ENCODE measurements at places on chromosomes 1 and 21.

DNA sequence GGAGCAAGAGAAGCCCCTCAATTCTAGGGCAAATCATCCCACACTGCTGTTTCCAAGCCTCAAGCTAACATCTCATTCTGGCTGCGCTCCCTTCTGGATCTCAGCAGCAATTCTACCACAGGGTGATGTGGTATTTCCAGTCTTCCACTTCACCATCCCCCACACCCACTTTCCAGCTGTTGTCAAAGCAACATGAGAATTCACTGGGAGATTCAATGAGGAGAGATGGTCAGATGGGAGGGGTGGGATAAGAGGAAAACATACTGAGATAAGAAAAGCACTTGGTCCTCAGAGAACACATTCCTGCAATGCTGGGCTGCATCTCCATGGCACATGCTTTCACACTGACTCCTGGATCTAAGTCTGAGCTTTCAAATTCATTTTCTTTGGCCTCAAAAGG, 47.3 kb upstream of the LRRC52 start:
- H3K27me3 ChIP-seq, result no peaks in the 10 kb centered on the region
- H3K4me3 ChIP-seq, result no peak overlapping the region
- DNase-seq, result no peak
- no peaks in the 10 kb centered on the region for H3K36me3 ChIP-seq

GRCh38 chr1:18342744-18343143, 138.0 kb upstream of the KLHDC7A start:
- H3K27me3 ChIP-seq, result no peaks in the 10 kb centered on the region
- no peaks in the 10 kb centered on the region for H3K4me1 ChIP-seq
- no peak overlapping the region for H3K27ac ChIP-seq
- DNase-seq, result no peak
- no peak overlapping the region for H3K4me3 ChIP-seq

- H3K27me3 ChIP-seq, result no peaks in the 10 kb centered on the region
- peaks cover 5% of the 10 kb centered on the region for H3K36me3 ChIP-seq
- no peak overlapping the region for H3K27ac ChIP-seq
- peak; percentile 67 for DNase-seq
- peaks cover 30% of the 10 kb centered on the region for H3K4me1 ChIP-seq
- no peak overlapping the region for H3K4me3 ChIP-seq
Measured at GRCh38 chr1:165910764-165911421, 83.5 kb downstream of the UCK2 start.

- H3K27ac ChIP-seq, result peak overlapping the region; percentile 48
- H3K4me3 ChIP-seq, result no peak overlapping the region
- H3K4me1 ChIP-seq, result peaks cover 78% of the 10 kb centered on the region
Measured at GRCh38 chr1:235077163-235077540, 51.5 kb downstream of the TOMM20 start.

GRCh38 chr1:243723050-243723449, 127.0 kb downstream of the AKT3 start:
- H3K4me3 ChIP-seq, result no peak overlapping the region
- H3K36me3 ChIP-seq, result no peaks in the 10 kb centered on the region
- H3K4me1 ChIP-seq, result peaks cover 45% of the 10 kb centered on the region
- no peaks in the 10 kb centered on the region for H3K27me3 ChIP-seq
- no peak for DNase-seq

GRCh38 chr1:99851850-99852454, 1.8 kb downstream of the AGL start:
- no peak overlapping the region for H3K4me3 ChIP-seq
- H3K4me1 ChIP-seq, result no peaks in the 10 kb centered on the region
- no peak overlapping the region for H3K27ac ChIP-seq
- no peak for DNase-seq

GRCh38 chr1:40122855-40123254, 25.8 kb upstream of the PPT1 start:
- no peak overlapping the region for H3K27ac ChIP-seq
- DNase-seq, result no peak
- peaks cover 1% of the 10 kb centered on the region for H3K27me3 ChIP-seq
- H3K36me3 ChIP-seq, result no peaks in the 10 kb centered on the region

DNA sequence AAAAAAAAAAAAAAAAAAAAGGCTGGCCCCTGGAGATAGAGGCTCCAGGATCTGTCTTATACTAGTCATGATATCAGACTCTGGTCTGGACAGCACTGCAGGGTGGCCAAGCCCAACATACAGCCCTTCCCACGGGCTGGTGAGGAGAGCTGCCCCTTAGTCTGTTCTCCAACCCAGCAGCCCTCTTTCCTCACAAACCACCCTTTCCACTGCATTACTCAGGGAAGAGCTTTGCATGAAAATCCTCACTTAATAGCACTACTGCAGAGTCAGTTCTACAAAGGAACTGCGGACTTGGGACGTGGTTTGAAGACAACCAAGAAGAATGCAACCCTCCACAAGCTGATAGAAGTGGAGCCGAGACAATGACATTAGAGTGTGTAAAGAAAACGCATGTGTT, 5.7 kb downstream of the BCAR3 start:
- peaks cover 66% of the 10 kb centered on the region for H3K4me1 ChIP-seq
- no peaks in the 10 kb centered on the region for H3K36me3 ChIP-seq
- DNase-seq, result no peak
- H3K27ac ChIP-seq, result peak overlapping the region; percentile 58

- H3K27ac ChIP-seq, result no peak overlapping the region
- no peak for DNase-seq
- H3K36me3 ChIP-seq, result no peaks in the 10 kb centered on the region
- H3K27me3 ChIP-seq, result no peaks in the 10 kb centered on the region
- no peaks in the 10 kb centered on the region for H3K4me1 ChIP-seq
Measured at GRCh38 chr21:19684328-19684727, 1280.7 kb upstream of the TMPRSS15 start.

- no peaks in the 10 kb centered on the region for H3K4me1 ChIP-seq
- no peak overlapping the region for H3K4me3 ChIP-seq
- H3K27ac ChIP-seq, result no peak overlapping the region
- peaks cover 67% of the 10 kb centered on the region for H3K36me3 ChIP-seq
Measured at GRCh38 chr1:23751050-23751814, 8.0 kb downstream of the ELOA start.

DNA sequence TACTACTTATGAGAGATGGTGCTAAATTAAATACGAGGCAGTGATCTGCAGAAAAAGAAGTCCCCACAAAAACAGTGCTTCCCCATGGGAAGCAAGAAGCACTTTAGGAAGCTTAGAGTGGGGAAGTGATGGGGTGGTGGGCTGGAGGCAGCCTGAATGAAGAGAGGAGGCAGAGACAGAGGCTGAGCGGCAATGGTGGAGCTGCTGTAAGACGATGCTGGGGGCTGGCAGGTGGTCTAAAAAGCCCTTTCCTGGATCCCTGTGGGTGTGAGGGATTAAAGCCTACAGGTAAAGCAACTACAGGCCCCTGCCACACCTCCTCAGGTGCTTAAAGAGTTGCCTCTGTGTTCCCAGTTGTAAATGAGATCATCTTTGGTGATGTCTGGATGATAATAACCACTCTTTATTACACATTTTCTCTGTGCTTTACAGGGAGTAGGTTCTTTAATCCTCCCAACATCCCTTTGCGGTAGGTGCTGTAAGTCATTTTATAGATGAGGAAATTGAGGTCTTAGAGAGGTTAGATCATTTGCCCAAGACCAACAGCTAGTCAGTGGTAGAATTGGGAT, 39.2 kb downstream of the CNN3 start:
- H3K36me3 ChIP-seq, result no peaks in the 10 kb centered on the region
- H3K27ac ChIP-seq, result no peak overlapping the region
- H3K27me3 ChIP-seq, result no peaks in the 10 kb centered on the region
- DNase-seq, result no peak
- H3K4me3 ChIP-seq, result no peak overlapping the region

GRCh38 chr1:2637442-2638145, 4.8 kb upstream of the MMEL1 start:
- peaks cover 30% of the 10 kb centered on the region for H3K4me1 ChIP-seq
- no peak for DNase-seq
- H3K27ac ChIP-seq, result no peak overlapping the region
- peaks cover 2% of the 10 kb centered on the region for H3K27me3 ChIP-seq

DNA sequence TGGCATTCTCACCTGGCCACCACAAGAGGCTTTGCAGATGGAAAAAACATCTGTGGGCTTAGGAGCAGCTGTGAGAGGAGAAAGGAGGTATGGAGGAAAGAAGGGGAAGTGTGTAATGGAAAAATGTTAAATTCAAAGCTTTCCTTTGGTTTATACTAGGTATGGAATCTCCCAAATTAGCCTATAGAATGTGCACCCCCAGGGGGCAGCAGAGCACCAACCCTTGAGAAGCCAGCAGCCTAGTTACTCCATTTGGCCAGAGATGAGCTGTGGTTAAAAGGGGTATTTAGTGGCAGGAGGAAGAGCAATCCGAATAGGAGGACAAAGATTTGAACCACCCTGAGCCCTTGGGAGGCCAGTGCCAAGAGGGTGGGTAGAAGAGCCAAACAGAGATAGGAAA, 97.5 kb upstream of the CTTNBP2NL start:
- H3K36me3 ChIP-seq, result no peaks in the 10 kb centered on the region
- no peaks in the 10 kb centered on the region for H3K27me3 ChIP-seq
- H3K4me3 ChIP-seq, result no peak overlapping the region

DNA sequence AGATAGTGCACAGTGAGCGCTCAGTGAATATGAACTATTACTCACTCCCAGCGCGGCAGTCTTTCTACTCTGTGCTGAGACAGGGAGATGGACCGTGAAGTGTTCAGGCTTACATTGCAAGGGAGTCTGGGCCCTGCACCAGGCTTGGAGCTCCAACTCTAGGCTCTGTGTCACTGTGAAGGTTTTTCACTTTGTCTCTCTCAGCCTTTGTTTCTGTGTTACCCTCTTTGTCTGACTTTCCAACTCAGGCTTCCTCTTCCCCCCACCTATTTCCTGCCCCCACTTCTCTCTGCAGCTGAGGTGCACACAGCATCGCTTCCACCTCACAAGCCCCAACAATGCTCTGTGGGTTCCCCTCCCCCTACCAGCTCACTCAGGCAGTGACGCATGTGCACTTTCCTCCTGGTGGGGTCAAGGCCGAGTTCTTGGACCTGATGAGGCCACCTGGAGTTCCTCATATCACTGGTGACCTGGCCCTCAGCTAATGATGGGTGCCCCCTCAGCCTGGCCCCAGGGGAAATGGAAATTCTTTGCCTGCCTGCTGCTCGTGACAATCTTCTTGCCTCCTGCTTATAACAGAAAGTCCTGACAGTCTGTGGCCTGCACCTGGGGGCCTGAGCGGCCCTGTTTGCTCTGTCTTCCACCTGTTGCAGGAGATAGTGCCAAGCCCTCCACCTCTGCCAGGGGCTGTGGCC, 1.1 kb upstream of the LCK start:
- no peaks in the 10 kb centered on the region for H3K27me3 ChIP-seq
- DNase-seq, result peak; percentile 31
- H3K4me3 ChIP-seq, result no peak overlapping the region
- no peaks in the 10 kb centered on the region for H3K36me3 ChIP-seq

DNA sequence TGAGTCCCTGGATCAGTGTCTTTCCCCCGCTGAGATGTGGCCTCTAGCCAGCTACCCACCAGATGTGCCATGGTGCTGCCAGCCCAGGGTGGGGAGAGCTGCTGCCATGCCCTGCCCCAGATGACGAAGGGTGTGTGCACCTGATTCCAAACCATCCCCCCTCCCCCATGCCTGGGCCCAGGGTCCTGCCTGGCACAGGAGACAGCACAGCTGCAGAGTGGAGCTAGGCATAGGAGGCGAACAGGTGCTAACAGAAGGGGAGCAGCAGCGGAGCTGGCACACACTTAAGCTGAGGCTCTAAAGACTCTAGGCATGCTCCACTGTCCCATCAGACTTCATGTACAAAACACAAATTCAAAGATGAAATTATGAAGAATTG, 9.0 kb upstream of the LDLRAP1 start:
- DNase-seq, result no peak
- H3K4me1 ChIP-seq, result no peaks in the 10 kb centered on the region
- no peaks in the 10 kb centered on the region for H3K27me3 ChIP-seq
- no peak overlapping the region for H3K4me3 ChIP-seq
- H3K27ac ChIP-seq, result no peak overlapping the region

DNA sequence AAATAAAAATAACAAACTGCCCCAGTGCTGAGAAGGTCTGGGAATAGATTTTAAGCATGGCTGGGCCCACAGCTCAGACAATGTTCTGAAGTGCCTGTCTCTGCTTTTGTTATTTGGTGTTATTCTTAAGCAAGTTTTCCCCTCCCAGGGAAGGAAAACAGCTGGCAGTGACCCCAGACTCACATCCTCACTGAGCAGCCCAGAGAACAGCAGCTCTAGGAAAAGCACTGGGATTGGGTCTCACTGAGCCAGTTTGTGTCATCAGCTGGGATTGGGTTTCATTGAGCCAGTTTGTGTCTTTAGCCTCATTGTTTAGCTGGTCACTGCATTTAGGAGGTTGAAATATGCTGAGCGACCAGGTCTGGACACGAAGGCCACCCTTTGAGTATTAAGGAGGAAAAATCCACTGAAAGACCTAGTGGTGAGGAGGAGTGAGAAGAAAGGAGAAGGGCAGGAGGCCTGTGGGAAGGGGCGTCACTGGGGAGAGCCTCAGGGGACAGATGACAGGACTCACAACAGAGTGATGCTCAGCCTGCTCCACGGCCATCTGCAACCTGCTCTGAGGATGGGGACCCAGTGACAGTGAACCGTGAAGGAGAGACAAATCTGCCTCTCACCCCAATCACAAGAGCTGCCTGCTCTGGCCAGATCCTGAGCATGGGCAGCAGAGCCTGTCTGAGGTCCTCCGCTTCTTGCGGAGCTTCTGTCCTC, 103.8 kb downstream of the TOMM20 start:
- no peaks in the 10 kb centered on the region for H3K36me3 ChIP-seq
- peaks cover 5% of the 10 kb centered on the region for H3K4me1 ChIP-seq
- H3K27ac ChIP-seq, result no peak overlapping the region
- no peak for DNase-seq
- no peak overlapping the region for H3K4me3 ChIP-seq

DNA sequence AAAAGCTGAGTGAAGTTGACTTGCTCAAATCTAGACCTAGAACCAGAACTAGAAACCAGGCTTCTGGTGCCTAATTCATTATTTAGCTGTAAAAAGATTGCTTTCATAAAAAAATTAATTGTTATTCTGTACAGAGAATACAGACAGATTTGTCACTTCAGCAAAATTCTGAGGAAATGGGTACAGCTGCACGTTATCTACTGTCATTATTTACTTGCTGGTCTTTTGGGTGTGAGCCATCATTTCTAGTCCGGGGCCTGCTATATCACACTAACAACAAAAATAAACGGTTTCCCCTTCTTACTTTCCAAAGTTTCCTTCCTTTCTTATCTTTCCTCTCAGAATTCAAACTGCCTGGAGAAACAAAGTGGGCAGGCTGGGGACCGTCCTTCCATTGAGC, 68.3 kb downstream of the PTGER3 start:
- H3K36me3 ChIP-seq, result no peaks in the 10 kb centered on the region
- H3K27ac ChIP-seq, result no peak overlapping the region
- H3K27me3 ChIP-seq, result no peaks in the 10 kb centered on the region
- DNase-seq, result no peak
- no peak overlapping the region for H3K4me3 ChIP-seq

- H3K4me3 ChIP-seq, result no peak overlapping the region
- no peaks in the 10 kb centered on the region for H3K27me3 ChIP-seq
- peaks cover 38% of the 10 kb centered on the region for H3K4me1 ChIP-seq
- no peak overlapping the region for H3K27ac ChIP-seq
Measured at GRCh38 chr1:151143057-151143435, 3.4 kb downstream of the SEMA6C start.

GRCh38 chr1:64049900-64050540, 153.4 kb upstream of the UBE2U start:
- H3K4me1 ChIP-seq, result no peaks in the 10 kb centered on the region
- H3K27me3 ChIP-seq, result no peaks in the 10 kb centered on the region
- DNase-seq, result no peak
- H3K27ac ChIP-seq, result no peak overlapping the region
- no peak overlapping the region for H3K4me3 ChIP-seq
- no peaks in the 10 kb centered on the region for H3K36me3 ChIP-seq

GRCh38 chr1:63321066-63321784, 1.1 kb upstream of the FOXD3 start:
- peak overlapping the region; percentile 56 for H3K4me3 ChIP-seq
- H3K36me3 ChIP-seq, result no peaks in the 10 kb centered on the region
- DNase-seq, result no peak

All from tibial nerve (tissue), 4 donors.